ENCODE measurements at places on chromosomes 3 and 15.

GRCh38 chr3:176906046-176906905 is 291.0 kb downstream of the TBL1XR1 start:
- DNase-seq: peak; percentile 83

DNA sequence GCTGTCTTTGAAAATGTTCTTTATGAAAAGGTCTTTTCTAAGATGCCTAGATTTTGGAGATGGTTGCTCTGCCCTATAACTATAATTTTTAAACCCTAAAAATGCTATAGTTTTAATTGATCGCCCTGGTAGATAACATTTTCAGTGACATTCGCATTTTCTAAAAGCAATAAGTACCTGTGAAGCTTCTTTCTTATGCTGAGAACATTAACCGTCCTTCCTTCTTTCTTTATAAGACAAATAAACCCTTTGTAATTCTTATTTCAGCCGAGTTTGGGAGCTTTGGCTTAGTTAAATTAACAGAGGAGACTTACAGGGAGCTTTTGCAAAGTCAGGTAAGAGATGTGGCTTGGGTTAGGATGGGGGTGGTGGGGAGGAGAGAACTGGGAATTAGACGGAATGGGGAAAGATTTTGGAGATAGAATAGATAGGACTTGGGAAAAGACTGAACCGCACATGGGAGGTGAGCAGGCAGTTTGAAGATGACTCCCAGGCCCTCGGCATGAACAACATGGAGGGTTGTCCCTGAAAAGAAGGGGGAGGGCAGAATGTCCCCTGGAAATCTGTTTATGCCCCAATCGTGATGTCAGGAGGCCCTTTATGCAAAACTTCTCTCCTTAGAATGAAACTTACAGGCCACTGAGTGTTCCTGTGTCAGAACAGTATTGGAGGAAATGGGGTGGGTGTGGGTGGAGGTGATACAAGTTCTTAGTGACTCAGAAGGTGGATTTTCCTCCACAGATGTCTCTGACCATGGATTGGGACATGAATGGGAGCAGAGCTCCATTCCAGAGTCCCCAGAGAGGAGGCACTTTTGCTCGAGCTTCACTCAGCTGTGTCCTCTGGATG is 76.2 kb upstream of the LARS2 start:
- DNase-seq: no peak

GRCh38 chr15:70576696-70577095 is 186.7 kb downstream of the UACA start:
- DNase-seq: no peak

- no peak for DNase-seq
Observed at GRCh38 chr15:50330921-50331320, 24.1 kb downstream of the GABPB1 start.

GRCh38 chr3:62109534-62109933 is 263.8 kb downstream of the FEZF2 start:
- DNase-seq: peak; percentile 92

- no peak for DNase-seq
Observed at GRCh38 chr15:40106203-40107161, 2.2 kb downstream of the BMF start.

Data from fibroblast of skin of back (primary cell).